ENCODE measurements at places on chromosomes 7 and 10.

- DNase-seq, result no peak
Measured at GRCh38 chr7:131151034-131151433, 176.6 kb upstream of the MKLN1 start.

- no peak for DNase-seq
Measured at GRCh38 chr7:137904833-137905232, 58.1 kb upstream of the DGKI start.

DNA sequence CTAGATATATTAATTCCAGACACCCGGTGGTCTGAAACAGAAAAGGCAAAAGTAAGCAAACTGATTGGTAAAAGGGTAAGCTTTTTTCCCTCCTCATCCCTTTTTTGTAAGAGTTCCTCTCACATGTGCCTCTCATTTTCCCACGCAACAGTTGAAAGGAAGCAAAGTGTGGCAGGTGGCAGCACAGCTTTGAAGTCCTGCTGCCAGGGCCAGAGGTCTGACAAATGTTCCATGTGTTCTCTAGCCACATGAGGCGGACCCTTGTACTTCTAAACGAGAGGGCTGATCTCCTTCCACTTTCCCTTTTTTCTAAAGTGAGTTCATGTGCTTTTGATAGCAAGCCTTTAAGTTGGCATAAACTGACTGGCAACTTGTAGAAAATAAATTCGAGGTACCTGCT is 217.5 kb downstream of the POLR1F start:
- DNase-seq, result no peak

GRCh38 chr10:24989867-24990266 is 26.1 kb downstream of the ENKUR start:
- DNase-seq, result no peak

- no peak for DNase-seq
Measured at GRCh38 chr10:12844811-12845483, 156.6 kb downstream of the CCDC3 start.

DNA sequence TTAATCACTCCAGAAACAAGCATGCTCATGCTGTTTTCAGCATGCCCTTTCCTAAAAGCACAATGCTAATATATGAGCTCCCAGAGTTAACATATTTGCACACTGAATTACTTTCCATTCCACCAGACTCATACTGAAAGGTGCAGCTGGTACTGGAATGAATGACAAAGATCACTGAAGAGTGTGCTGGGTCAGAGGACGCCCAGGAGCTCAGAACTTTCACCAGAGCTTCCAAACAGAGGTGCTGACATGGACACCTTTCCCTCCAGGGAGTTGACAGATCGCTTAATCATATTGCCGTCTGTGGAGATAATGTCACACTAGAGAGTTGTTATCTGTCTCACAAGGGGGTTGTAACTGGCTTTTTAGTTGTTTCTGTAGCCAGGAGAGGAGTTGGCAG is 292.9 kb downstream of the LHFPL3 start:
- no peak for DNase-seq

DNA sequence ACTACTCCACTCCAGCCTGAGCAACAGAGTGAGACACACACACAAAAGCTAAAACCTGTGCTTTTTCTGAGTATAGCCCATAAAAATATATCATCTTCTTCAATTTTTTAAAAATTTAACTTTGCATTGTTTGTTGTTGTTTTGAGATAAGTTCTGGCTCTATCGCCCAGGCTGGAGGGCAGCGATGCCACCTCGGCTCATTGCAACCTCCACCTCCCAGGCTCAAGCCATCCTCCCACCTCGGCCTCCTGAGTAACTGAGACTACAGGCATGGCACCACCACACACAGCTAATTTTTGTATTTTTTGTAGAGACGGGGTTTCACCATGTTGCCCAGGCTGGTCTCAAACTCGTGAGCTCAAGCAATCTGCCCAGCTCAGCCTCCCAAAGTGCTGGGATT is 14.3 kb upstream of the TLX1 start:
- no peak for DNase-seq
